HuH-7.5 (cell line): ENCODE measurements at places on chromosomes 7 and 10.

- DNase-seq: no peak
These were observed 9.0 kb upstream of the GNA12 start for GRCh38 chr7:2853147-2853546.

- no peak for DNase-seq
These were observed 103.4 kb upstream of the STK17A start for GRCh38 chr7:43479543-43479942.

DNA sequence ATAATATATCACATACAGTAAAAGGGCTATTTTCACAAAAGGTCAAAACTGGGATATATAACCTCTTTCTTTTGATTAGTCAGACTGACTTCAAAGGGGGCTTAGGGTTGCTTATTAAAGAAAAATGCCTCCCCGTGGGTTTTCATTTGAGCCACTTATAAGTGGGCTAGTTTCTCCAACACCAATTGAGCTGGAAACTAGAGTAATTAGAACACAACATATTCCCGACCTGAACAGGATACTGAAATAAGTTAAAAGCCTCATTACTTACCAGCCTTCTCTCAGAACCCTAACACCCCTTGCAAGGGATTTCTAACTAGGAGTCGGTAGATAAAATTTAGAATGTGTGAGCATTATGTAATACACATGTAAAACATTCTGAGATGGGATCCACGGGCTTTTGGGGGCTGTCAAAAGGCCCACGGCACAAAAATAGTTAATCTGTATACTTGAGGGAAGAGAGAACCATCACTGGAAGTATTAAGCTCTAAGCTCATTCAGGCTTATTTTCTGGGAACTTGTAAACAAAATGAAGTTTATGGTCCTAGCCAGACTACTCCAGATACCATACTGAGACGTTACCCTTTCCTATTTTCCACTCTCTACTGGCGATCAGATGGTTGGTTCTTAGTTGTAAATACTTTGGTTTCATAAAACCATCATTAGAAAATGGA is 29.3 kb upstream of the KMT2E start:
- DNase-seq: no peak

DNA sequence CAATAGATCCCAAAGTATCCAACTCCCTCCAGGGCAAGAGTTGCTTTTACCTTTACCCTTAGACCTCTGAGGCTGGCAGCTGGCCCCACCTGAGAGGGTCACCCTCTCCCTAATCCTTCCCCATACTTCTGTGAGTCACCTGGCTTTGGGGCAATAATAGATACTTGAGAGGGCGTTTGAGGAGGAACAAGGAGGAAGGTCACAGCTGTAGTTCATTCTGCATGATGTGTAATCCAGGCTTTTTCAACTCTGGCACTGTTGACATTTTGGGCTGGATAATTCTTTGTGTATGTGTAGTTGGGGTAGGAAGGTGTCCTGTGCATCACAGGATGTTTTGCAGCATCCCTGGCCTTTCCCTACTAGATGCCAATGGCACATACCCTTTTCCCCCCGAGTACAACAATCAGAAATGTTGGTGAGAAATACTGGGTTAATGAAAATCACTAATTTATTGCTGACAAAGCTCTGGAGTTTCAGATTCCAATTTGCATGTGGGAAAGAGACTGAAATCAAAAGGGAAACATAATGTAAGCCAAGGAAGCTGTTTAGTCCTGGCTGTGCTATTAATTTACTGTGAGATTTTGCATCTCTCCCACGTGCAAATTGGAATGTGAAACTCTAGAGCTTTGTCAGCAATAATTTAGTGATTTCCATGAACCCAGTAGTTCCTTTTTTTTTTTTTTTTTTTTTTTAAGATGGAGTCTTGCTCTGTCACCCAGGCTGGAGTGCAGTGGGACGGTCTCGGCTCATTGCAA is 3.6 kb downstream of the BLVRA start:
- no peak for DNase-seq

GRCh38 chr10:96244354-96244753 is 27.0 kb downstream of the BLNK start:
- DNase-seq: no peak

GRCh38 chr7:157565201-157565626 is 228.4 kb downstream of the DNAJB6 start:
- no peak for DNase-seq

- no peak for DNase-seq
These were observed 404.1 kb upstream of the LRGUK start for GRCh38 chr7:133723044-133723443.

DNA sequence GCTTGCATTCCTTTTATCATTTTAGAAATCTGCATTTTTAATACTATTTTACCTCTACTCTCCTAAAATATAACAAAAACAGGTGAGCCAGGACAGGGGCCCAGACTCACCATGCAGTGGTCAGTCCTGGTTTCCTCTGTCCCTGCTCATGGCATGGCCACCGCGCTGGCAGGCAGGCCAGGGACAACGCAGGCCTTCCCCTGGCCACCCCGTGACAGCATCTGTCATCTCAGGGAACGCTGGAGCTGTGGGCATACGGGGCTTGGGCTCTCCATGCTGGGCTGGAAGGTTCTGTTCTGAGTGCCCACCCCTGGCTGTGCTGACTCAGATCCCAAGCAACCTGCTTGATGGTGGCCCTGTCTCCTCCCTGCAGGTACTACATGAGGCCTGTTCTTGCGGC is 35.1 kb upstream of the CDH23 start:
- DNase-seq: no peak

DNA sequence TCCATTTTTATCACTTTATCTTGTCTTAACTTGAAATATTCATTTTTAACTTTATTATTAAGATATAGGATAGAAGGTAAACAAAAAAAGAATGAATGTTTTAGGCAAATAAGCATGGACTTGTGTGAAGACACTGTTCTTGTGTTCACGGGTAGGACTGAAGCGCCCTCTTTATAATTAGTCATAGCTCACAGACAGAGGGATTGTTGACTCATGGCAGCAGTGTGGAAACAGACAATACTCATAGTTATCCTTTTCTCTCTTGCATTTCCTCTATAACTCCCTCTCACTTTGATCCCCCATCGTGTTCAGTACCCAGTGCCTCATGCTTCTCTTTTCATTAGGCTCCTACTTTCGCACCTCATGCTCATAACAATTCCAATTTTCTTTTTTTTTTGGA is 731.8 kb downstream of the PHTF2 start:
- DNase-seq: no peak

GRCh38 chr10:87771871-87772500 is 46.0 kb downstream of the ATAD1 start:
- no peak for DNase-seq

- no peak for DNase-seq
These were observed 597.5 kb upstream of the PFKP start for GRCh38 chr10:2469802-2470201.

- DNase-seq: no peak
These were observed 25.3 kb downstream of the WIPI2 start for GRCh38 chr7:5215313-5215712.

DNA sequence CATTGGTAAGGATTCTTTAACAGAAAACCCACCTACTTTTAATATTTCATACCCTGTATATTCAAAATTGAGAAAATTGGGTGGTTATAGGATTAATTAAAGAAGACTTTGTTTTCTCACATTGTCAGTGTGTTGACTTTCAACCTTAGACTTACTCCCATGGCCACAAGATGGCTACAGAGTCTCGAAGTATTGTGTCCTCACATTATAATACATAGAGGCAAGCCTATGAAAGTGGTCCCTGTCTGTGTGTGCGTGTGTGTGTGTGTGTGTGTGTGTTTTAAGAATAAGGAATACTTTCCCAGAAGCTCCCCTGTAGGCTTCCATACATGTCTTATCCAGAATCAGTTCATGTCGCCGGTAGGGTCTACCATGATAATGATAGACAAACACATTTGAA is 180.0 kb downstream of the PHF14 start:
- DNase-seq: no peak

DNA sequence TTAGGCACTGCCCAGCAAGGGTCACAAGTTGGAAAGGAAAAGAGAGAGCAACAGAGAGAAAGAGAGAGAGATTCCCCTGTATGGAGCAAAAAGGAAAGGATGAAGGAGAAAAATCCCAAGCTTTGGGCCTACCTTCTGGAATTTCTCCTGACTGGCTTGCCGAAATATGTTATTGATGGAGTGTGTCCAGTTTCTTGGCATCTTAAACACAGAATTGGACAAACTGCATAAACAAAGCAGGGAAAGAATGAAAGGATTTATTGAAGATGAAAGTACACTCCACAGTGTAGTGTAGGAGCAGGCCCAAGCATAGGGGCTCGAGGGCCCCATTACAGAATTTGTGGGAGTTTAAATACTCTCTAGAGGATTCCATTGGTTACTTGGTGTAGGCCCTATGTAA is 627.8 kb upstream of the CNTNAP2 start:
- no peak for DNase-seq

GRCh38 chr7:107446988-107447387 is 22.9 kb upstream of the GPR22 start:
- no peak for DNase-seq

- no peak for DNase-seq
These were observed 2.5 kb downstream of the SLK start for GRCh38 chr10:103969436-103969835.

DNA sequence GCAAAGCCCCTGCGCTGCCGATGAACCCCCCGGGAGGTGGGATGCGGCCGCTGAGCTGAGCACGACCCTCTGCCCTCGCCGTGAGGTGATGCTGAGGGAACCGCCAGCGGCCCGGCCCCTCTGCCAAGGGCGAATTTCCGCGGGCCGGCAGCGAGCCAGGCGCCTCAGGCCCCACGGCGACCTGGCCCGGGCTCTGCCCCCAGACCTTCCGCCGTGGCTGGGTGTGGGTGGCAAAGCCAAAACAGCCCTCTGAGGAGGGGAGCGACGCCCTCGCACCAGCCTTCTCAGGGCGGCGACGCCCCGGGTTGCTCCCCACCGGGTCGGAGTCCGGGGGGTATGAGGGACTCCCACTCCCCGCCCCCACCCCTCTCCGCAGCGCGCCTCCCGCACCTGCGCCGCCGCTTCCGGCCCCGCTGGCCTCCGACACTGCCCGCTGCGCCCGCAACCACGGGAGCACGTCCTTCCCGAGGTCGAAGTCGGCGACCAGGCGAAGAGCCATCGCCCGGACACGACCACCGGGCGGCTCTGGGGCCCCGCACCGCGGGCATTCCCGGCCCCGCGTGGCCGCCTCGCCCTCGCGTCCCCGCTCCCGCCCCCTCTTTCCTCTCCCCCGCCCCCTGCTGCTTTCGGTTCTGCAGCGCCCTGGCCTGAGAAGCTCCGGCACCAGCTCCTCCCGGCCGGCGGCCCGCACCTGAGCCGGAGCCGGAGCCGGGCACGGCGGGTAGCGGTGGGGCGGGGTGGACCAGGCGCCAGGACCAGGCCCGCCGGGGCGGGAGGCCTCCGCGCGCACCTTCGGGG is at the start of gene GSAP:
GSAP (minus strand) TSS at position 527 of the 798 bp plus-strand sequence; CDS start at position 499, 28 bp downstream.
- peak; percentile 41 for DNase-seq
